ENCODE measurements at places on chromosomes 6 and 20. TPM values are rescaled to one million over a fixed set of nuclear protein-coding genes. Genes with fewer than 3 reads are reported as not detected.

ZBTB22 gene
- total RNA-seq, result 12.1 TPM

OLIG3 gene
- total RNA-seq, result not detected

RIMS4 gene
- not detected for total RNA-seq

GLO1 gene
- 132 TPM for total RNA-seq

PKIB gene
- total RNA-seq, result 0.52 TPM

DNA sequence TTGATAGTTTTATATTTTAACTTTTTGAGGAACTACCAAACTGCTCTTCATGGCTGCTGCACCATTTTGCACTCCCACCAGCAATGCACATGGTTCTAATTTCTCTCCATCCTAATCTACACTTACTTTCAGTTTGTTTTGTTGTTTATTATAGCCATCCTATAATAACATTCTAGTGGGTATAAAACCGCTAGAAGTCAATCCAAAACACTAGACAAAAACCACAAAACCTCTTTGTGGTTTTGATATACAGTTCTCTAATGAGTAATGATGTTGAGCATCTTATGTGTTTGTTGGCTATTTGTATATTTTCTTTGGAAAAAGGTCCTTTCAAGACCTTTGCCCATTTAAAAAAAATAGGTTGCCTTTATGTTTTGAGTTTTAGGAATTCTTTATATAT is 5.6 kb downstream of the RPP21 start:
- DNase-seq, result no peak

DNA sequence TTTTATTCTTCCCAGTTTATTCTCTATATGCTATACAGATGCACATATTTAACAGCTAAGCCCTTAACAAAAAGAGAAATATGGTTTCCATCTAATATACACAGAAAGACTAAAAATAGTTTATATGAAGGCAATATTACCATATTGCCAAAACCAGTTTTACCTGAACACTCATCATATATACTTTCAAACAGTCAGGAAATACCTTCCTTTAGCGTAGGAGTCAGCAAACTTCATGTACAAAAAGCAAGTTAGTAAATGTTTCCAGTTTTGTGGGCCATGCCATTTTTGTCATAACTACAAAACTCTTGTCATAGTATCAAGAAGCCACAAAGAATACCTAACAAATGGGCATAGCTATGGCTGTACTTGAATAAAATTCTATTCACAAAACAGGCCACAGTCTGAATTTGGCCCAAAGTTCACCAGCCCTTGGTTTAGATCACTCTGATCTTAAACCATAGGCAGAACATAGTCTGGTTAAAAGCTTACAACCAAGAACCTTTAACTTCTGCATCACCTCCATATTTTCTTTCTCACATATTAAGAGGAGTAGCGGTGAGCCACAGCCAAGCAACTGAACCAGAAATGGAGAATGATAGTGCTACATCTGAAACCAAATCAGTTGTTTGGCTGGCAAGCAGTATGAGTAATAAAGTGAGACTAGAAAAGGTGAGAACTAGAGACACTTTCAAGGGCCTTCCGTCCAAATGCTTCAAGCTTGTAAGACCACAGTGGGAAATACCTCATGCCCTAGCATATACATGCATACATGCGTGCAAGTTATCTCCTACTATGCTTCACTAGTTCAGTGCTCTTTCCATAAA is 116.6 kb downstream of the PTPRK start:
- DNase-seq, result no peak

- no peak for DNase-seq
These were observed 30.3 kb downstream of the LIN28B start for GRCh38 chr6:104987218-104987617.

DNA sequence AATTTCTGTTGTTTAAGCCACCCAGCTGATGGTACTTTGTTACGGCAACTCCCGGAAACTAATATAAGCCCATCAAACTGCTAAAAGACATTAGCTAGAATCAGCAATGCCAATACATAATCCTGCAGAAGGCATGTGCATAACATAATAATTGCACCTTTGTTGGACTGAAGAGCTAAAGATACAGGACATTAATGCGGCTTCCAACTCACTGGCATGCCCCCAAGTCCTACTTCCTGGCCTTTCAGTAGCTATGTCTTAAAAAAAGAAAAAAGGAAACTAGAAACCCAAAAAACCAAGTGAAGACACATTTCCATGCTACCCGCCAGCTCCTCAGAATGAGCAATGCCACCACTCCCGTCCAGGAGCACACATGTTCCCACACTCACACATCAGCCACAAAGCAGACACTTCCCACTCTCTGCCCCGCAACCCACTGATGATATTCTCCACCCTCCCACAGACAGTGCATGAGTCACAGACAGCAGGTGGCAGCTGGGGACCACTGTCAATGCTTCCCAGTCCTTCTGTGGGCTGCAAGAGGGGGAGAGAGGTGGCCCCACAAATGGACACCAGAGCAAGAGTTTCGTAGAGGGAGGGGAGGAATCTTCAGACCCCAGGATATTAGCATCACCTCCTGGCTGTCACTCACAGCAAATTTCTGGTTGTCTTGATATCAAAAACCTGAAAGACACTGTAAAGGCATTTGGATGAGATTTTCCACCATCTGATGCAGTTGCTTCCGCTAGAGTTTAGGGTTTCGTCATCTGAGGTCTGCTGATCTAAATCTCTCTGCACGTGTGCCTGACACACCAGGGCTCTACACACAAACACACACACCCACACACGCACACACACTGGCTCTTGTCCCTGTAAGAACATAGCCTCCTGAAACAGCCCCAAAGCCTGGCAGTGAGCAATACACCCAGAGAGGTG is 32.8 kb downstream of the GFOD1 start:
- DNase-seq, result peak; percentile 86

DNA sequence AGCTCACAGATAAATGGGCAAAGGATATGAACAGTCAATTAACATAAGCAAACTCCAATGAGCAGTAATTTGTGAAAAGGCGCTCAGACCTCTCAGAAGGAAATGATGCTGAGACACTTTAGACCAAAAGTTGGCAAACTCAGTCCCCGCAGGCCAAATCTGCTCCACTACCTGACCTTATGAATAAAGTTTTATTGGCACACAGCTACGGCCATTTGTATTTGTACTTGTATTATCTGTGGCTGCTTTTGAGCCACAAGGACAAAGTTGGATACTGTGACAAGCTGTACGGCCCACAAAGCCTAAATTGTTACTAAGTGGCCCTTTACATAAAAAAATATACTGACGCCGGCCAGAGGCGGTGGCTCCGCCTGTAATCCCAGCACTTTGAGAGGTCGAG is 167.0 kb downstream of the PREX1 start:
- DNase-seq, result no peak

- DNase-seq, result no peak
These were observed 14.6 kb downstream of the DEF6 start for GRCh38 chr6:35312076-35312800.

- no peak for DNase-seq
These were observed 368.5 kb downstream of the ZFAND3 start for GRCh38 chr6:38187811-38188590.

DNA sequence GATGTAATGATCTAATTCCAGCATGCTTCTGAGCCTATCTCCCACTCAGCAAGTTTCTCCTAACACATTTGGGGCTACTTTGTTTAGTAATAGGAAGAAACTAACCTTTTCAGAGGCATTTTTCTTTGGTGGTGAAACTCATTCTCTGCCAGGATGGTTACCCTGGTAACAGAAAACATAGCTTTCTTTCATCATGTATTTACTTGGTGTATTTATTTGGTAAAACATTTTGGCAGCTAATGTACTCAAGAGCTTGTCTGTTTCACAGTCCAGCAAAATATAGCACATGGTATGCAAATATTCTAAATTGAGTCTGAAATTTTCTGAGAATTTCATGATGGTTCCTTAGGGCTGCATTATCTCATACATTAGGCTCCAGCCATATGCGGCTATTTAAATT is 100.0 kb downstream of the SLC35B3 start:
- no peak for DNase-seq

GRCh38 chr6:5082487-5083306 is 2.4 kb upstream of the PPP1R3G start:
- no peak for DNase-seq
